ENCODE measurements at places on chromosomes 2 and 18.

GRCh38 chr2:52874466-52875106 lies 893.0 kb upstream of the CHAC2 start:
- DNase-seq: no peak

GRCh38 chr2:69385443-69386151 lies 1.4 kb downstream of the GFPT1 start:
- no peak for DNase-seq

DNA sequence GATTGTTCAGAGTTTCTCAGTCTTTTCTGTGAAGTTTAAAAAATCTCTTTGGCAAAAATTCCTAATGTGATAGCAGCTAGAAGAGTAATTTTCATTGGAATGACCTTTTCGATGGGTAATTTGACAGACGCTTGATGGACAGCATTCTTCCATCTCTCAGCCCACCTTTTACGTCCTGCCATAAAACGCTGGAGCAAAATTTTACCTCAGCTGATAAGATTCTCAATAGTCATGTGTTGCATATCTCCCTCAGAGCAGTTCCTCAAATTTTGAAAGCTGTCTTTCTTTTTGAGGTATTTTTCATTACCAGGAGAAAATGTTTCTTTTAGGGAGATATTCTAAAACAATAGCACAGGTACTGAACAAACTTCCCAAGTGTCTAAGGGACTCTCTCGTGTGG lies 441.4 kb downstream of the PARD3B start:
- no peak for DNase-seq

DNA sequence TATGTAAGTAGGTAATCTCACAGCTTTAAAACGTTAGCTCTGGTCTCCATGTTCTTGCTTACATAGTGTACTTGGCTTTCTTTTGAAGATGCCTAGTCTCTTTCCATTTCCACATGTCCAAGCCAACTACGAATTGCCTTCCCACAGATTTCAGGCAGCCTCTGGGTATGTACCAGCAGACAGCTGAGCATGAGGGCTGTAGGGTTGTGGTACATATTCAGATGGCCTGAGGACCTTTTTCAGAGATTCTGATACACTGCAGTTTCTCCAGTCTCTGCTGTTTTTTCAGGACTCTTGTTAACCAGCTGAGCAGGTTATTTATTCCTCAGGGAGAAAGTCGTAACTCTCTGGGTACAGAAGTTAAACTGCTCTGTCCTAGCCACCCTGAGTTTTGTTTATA lies 3.1 kb upstream of the KCNJ13 start:
- DNase-seq: no peak
